ENCODE measurements at places on chromosomes 16 and 17.

- DNase-seq, result no peak
Observed at GRCh38 chr17:6539871-6540270, 16.5 kb downstream of the PITPNM3 start.

DNA sequence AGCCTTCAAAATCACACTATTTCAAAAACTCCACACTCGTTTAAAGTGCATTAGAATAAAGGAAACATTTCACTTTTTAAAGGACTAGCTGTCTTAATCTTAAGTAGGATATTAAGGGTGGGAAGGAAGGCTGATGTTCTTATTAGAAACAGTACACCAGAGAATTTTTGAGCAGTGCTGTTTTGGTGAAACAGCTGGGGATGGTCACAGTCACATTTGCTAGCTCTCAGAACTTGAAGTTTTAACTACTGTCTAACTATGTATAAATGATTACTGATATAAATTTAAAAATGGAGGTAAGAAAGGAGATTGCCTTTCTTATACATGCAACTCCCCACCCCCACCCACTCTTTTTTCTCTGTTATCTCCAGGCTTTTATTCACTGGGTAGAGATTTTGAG lies 38.5 kb upstream of the SLC5A11 start:
- DNase-seq, result no peak

GRCh38 chr17:79530361-79531105 lies 80.3 kb downstream of the RBFOX3 start:
- DNase-seq, result no peak

- peak; percentile 69 for DNase-seq
Observed at GRCh38 chr17:7045492-7046126, 1.7 kb upstream of the SLC16A11 start.

- no peak for DNase-seq
Observed at GRCh38 chr16:27463741-27464591, 62.0 kb downstream of the IL21R start.

DNA sequence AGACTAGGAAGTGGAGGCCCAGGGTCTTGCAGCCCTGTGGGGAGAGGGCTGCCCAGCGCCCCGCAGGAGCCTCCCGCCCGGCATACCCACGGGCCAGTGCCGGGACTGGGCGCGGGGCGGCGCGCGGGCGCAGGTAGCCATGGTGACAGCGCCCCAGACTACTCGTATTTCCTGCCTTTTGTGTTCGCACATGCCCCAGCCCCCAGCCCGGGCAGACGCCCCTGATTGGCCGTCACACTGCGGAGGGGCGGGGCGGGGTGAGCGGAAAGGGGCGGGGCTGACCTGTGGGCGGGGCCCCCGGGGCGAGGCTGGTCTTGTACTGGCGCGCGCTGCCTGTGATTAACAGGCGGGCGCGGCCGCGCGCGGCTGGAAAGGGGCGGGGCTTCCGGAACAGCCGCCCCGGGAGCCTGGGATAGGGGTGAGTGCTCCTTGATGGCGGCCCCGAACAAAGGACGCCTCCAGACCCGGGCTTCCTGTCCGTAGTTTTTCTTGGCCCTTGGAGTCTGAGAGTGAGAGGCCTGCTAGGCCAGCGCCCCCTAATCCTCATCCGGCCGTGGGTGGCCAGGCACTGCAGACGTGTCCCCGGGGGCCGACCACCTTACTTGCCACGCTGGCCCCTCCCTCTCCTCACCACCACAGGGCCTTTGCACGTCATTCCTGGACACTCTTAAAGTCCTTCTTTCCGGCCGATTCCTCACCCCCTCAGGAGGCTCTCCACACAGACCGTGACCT lies 71.0 kb downstream of the RAI1 start:
- peak; percentile 99 for DNase-seq

DNA sequence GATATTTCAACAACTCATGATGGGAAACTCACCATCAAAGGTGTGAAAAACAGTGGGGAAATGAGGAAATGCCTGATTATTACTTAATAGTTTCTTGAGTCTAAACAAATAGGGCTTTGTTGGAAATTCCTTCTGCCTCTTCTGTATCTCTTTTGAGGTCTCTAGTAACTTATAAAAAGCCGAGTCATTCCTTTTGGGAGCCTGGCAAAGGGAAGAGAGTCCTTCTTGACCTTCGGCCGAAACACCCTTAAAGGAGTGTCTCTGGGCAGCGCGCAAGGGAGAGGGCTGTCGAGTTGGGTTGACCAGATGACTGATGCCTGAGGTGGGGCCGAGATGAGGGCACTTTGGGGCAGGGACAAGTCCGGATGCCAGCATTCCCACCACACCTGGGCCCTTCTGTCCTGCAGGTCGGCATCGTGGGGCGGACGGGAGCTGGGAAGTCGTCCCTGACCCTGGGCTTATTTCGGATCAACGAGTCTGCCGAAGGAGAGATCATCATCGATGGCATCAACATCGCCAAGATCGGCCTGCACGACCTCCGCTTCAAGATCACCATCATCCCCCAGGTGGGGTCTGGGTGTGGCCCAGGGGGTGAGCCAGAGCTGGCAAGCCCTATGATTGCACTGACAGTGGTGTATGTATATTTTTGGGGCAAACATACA lies 89.2 kb downstream of the ABCC6 start:
- DNase-seq, result no peak

DNA sequence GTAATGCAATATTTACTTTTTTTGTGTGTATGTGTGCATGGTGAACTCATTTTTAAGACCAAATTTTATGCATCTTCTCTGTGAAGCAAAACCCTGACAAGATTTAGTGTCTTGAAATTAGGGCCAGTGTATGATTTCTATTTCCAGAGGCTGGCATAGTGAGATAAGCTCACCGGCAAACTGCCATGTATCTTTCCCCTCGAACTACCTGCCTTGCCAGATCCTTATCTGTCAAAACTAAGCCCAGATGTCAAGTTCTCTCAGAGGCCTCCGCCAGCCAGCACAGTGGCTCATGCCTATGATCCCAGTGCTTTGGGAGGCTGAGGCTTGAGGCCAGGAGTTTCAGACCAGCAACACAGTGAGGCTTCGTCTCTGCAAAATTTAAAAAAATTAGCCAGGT lies 10.0 kb downstream of the USP32 start:
- DNase-seq, result no peak

- DNase-seq, result no peak
Observed at GRCh38 chr16:89422905-89423630, 67.3 kb downstream of the ANKRD11 start.

GRCh38 chr16:30649725-30650368 lies 913 bp upstream of the PRR14 start:
- DNase-seq, result no peak

GRCh38 chr17:73697872-73698271 lies 53.6 kb upstream of the SDK2 start:
- DNase-seq, result no peak

GRCh38 chr17:7552621-7553051 lies 3.8 kb downstream of the TNFSF12 start:
- no peak for DNase-seq

GRCh38 chr17:70588003-70588402 lies 418.7 kb downstream of the KCNJ2 start:
- DNase-seq, result no peak

DNA sequence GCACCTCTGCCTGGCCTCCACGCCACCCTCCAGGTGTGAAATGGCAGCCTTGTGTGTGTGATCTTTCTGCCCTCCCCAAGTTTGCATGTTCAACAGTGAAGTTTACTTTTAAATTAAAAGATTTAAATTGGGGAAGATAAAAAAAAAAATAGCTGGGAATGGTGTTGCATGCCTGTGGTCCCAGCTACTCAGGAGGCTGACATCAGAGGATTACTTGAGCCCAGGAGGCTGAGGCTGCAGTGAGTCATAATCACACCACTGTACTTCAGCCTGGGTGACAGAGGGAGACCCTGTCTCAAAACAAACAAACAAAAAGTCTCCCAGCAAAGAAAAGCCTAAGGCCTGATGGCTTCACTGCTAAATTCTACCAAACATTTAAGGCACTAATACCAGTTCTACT lies 35.4 kb upstream of the RNF43 start:
- DNase-seq, result no peak
